HS-27A (cell line): ENCODE measurements at places on chromosomes 13 and 19.

DNA sequence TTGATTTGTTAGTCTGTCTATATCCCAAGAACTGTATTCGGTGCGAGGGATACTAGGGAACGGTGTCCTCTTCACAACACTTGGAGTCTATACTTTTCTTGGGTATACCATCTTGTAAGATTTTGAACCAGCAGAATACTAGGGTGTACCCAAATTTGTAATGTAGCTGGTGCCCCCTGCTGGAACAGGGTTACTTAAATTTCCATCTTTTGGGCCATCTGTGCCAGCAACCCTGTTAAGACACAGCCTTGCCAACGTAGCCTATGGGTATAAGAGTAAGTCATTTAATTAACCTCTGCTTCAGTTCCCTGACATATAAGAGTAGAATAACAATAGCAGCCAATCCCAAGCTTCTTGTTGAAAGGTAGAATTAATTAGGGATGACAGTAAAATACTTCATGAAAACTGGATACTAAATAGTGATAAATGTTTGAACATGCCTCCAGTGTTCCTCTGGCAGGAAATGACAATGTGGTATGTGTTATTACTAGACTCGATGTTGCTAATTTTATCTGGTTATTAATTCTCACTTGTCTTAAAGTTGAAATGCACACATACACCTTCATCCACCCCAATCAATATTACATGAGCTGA is 607.6 kb downstream of the FGF9 start:
- DNase-seq, result no peak

DNA sequence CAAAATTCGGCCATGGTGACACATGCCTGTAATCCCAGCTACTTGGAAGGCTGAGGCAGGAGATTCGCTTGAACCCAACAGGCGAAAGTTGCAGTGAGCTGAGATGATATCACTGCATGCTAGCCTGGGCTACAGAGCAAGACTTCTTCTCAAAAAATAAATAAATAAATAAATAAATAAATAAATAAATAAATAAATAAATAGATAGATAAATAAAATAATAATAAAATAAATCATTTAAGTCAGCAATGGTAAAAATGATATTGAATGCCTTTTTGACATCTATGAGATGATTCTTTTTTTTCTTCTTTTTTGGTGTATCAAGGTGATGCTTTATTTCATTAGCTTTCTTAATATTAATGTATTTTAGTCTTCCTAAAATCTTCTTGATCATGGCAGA is 221.7 kb upstream of the RXFP2 start:
- DNase-seq, result no peak

DNA sequence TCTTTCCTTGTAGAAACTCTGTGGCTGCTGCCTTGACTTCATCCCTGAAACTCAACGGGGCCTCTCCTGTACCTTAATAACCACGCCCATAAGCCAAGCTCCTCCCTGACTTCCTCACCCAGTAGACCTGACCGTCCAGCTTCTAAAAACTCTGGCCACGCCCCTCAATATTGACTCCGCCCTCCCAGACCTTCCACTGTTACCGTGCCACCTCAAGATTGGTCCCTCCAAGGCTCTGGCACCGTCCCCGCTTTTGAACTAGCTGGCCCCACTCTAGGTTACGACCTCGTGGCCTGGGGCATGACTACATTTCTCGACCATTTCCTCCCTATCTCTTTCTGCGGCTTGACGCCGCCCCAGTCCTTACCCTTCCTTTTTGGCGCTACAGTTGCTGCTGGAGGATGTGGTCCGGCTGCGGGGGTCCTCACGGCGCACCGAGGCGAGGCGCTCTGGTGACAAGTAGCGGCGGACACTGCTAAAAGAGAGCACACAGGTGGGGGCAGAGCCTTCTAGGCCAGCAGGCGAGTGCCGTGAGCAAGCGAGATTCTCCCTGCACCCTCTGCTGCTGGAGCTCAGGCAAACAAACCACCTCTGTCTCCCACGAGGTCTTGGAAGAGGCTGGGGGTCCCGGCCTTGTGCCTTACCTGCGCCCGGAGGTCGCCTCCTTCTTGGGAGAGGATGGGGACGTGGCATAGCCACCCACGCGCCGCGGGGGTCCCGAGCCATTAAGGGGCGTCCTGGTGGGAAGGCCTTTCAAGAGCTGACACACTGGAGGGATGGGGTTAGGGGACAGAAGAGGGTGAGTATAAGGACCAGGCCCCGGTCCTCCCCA is 2.3 kb upstream of the EML2 start:
- peak; percentile 97 for DNase-seq

DNA sequence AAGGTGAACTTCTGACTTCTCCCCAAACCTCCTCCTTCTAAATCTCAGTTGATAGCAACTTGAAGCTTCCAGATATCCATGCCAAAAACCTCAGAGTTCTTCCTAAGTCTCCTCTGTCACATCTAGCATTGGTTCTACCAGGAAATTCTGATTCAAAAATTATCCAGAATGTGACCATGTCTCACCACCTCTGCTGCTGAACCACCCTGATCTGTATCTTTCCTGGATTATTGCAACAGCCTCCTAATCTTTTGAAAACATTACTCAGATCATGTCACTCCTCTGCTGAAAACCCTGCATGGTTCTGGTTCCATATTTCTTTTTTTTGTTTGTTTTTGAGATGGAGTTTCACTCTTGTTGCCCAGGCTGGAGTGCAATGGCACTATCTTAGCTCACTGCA is 78.7 kb upstream of the TNFSF11 start:
- DNase-seq, result no peak

DNA sequence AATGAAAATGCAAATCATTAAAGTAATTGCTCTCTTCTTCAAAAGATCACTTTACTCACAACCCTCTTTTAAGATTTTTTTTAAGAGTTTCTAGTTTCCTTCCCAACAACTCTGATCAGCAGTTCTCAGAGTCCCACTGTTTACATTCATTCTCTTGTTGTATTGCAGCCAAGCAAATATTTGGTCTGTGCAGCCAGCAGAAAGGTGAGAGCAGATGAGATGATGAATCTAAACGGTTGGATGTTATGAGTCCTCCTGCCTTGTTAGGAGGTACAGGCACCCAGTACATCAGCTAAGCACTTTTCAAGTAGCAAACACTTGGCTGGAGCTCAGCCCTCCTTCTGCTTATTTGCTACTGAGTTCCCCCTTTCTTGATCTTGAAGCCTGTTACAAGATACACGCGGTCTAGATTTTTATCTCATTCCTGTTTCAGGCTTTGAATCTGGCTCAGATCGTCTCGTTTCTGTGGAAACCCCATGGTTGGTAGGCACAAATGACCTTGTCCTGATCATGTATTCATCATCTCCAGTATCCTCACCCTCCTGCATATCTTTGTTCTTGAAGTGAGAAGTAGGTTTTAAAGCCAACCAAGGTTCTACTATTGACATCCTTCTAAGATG is 300.7 kb downstream of the DCT start:
- no peak for DNase-seq

- DNase-seq, result no peak
Measured at GRCh38 chr19:16821081-16821480, 8.1 kb upstream of the SIN3B start.

DNA sequence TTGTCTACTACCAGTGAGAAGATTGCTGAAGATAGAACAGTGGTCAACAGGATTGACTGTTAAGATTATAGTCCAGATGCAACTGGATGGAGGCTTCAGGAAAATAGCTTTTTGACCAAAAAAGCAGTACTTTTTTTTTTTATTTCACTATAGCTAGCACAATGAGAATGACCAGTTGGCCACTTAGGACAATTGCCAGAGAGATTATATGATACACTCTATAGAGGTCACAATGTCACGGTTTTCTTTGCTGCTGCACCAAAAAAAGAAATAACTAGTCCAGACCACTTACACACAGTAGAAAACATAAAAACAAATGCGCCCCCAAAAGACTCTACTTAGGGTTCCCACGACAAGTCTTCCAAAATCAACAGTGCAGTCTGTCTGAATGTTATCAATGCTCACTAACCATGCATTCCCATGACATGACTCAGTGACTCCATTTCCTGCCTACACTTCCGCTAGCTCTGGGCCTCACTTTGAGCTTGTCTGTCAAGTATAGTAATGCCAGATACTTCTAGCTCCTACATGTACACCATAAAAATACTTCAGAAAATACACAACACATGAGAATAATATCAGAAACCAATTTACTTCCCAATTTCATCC is 209.1 kb upstream of the STARD13 start:
- DNase-seq, result peak; percentile 81

DNA sequence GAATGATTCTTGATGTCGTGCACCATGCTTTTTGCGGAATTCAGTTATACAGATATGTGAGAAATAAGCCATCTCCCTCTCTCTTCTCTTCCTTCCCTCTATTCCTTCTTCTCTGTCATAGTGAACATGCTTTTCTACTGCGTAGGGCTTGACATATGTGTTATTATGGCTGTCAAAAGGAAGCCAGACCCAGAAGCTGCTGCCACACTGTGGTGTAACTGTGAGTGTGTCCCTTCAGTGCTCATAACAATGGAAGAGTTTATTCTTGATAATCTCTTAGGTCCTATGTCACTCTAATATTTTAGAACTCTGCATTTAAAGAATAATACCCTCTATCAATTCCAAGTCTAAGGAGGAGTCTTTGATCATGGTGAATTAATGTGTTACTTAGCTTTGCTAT is 208.9 kb upstream of the TMTC4 start:
- no peak for DNase-seq

DNA sequence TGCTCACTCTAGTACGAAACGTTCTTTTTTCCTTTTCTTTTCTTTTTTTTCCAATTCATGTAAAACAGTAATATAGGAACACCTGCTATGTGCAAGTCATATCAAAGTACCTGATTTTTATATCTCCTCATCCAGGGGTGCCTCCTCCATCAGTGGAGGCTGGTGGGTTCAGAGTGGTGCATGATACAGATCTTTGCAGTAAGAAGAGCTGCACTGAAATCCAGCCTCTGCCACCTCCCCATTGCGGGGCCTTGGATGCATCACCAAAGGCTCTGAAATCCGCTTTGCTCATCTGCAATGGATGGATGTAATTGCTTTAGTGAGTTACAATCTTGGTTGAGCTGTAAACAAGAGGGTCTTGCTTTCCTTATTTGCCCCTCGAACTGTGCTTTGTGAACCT is 38.3 kb downstream of the GPR12 start:
- DNase-seq, result no peak

GRCh38 chr19:46471811-46472543 is 614 bp upstream of the PNMA8A start:
- no peak for DNase-seq

- no peak for DNase-seq
Measured at GRCh38 chr19:38190061-38190460, 34.0 kb downstream of the DPF1 start.

DNA sequence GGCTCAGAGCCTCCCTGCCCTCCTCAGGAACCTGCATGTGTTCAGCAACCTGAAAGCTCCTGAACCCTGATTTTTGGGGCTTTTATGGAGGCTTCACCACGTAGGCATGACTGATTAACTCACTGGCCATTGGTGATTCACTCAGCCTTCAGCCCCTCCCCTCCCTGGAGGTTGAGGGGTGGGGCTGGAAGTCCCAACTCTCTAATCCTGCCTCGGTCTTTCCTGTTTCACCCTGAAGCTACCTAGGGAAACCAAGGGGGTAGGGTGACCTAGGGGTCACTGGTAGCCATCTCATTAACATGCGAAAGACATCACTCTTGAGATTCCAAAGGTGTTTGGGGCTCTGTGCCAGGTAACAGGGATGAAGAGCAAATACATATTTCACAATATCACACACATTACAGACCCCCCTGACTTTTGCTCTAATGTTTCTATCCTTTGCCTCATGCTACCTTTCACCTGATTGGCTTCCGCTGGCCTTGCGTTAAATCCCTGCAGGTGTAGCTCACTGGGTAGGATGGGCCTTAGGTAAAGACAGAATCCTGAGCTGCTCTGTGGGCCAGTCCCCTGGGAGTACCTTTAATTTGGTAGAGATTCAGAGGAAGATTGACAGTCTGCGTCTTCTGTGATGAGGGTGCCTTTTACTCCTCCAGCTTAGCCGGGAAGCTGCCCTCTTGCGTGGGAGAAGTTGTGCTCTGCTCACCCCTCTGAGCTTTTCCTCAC is 260.6 kb downstream of the ATP8A2 start:
- DNase-seq, result no peak

- DNase-seq, result no peak
Measured at GRCh38 chr13:102580552-102581169, 16.1 kb upstream of the TPP2 start.

- DNase-seq, result no peak
Measured at GRCh38 chr19:5228490-5228889, 112.1 kb downstream of the PTPRS start.

GRCh38 chr19:44799627-44800346 is 9.1 kb upstream of the BCAM start:
- no peak for DNase-seq

DNA sequence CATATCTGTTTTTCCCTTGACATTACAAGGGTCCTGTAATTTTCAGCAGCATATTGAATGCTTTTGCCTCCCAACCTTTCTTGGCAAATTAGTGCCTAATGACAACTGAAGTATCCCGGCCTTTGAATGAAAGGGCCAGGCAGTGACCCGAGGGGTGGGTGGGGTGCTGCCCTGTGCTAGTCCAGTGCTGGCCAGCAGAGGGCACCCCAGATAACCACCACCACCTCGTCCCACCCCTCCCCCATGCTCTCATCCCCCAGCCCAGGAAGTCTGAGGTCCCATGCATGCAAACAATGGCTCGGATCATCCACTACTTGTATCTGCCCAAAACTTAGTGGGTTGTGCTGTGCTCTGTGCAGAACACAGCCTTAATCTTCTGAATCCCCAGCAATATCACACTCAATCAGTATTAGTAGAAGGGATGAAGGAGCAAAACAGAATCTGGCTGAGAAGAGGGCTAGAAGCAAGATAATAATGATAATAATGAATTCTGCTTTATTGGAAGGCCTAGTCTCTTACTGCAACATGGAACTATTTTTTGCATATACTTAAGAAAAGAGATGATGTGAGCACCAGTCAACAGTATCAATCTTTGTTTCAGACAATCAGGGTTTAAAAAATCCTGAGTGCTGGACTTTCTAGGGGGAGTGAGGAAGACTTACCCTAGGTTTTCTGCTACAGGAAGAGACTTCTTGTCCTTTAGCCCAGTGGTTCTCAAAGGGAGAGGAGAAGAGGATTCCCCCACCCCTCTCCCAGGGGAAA is 3.8 kb downstream of the ATP12A start:
- DNase-seq, result no peak

DNA sequence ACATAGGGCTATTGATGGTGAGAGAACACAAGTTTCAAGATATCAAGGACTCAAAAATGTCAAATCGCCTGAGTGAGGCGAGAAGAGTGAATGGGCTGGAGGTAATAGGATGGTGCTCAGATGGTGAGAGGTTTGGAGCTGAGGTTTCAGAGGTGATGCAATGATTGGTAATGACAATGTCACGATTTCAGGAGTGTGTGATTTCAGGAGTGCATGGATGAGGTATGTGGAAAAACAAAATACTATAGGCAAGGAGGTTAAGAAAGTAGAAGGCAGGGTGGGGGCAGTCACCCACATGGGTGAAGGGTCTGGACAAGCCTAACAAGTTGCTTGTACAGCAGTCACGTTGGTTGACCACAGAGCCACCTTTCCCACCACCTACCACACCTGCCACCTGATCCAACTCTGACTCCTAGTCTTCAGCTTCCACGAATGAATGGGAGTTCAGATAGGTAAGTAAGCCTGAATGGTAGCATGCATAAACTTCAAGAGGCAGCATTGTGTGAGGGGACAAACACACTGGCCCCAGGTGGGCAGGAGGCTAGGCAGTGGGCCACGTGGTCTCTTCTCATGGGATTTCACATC is 71.5 kb downstream of the RUBCNL start:
- no peak for DNase-seq
